ENCODE measurements at places on chromosomes 1 and 21.

DNA sequence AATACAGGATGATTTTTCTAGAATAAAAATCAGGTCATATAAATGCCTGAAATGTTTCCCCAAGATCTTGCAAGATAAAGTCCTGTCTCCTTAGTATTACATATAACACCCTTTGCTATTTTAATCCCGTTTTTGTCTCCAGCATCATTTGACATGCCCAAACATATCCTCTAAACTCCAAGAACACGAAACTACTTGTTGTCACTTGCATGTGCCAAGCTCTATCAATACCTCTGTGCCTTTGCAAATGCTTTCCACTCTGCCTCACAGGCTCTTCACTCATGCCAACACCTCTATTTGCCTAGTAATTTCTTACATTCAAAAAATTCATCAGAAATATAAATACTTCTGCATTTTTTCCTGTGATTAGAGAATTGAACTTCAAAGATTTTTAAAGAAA, 37.9 kb downstream of the LRRIQ3 start:
- no peak for DNase-seq

- DNase-seq, result peak; percentile 68
Observed at GRCh38 chr1:25922971-25923552, 16.8 kb upstream of the STMN1 start.

DNA sequence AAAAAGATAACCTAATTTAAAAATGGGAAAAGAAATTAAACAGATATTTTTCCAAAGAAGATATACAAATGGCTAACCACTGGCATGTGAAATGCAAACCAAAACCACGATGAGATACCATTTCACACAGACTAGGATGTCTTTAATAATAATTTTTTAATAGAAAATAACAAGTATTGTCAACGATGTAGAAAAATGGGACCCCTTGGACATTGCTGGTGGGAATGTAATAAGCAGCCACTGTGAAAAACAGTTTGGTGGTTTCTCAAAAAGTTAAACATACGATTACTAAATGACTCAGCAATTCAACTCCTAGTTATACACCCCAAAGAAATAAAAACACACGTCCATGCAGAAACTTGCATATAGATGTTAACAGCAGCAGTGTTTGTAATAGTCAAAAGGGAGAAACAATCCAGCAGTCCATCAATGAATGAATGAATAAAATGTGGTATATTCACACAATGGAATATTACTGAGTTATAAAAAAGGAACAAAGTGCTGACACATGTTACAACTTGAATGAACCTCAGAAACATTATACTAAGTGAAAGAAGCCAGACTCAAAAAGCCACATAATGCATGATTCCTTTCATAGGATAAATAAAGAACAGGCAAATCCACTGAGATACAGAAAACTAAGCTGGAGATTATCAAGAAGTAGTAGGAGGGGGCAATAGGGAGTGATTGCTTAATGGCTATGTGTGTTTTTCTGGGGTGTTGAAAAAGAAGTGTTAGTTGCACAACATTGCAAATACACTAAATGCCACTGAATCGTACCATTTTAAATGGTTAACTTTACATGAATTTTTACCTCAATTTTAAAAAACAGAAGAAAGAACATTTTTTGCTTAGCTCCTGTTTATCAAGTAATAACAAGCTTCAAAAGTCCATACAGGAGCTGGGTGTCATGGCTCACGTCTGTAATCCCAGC, 4.1 kb downstream of the PPT1 start:
- no peak for DNase-seq

GRCh38 chr1:27342778-27343638, 1.2 kb downstream of the SYTL1 start:
- DNase-seq, result peak; percentile 51

GRCh38 chr1:201709564-201710295, 119.2 kb upstream of the IPO9 start:
- DNase-seq, result no peak

DNA sequence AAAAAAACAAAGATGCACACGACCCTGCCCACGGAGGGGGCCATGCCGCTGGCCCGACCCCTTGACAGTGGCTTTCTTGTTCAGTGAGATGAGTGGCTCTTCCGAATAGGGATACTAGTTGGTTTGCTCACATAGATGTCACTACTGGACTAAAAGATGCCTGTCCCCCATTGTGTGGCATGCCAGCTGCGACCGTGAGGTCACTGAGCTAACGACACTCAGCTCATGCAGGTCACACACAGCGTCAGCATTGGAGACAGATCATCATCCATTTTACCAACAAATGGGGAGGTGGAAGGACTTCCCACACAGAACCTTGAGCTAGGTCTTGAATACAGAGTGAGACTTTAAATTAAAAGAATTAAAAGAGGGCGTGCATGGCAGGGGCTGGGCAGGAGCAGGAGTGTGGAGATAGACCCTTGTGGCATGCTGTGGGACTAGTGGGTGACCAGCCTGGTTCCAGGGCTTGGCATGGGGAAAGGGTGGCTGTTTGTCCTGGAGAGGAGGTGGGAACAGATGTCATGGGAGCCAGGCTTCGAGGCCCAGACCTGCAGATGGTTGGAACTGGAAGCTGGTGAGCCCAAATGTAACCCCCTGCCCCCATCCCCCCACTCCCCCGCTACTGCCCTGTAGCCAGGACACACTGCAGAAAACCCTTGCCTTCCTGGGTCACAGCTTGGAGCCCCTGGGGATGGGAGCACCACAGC, 12.4 kb downstream of the SLC1A7 start:
- no peak for DNase-seq

DNA sequence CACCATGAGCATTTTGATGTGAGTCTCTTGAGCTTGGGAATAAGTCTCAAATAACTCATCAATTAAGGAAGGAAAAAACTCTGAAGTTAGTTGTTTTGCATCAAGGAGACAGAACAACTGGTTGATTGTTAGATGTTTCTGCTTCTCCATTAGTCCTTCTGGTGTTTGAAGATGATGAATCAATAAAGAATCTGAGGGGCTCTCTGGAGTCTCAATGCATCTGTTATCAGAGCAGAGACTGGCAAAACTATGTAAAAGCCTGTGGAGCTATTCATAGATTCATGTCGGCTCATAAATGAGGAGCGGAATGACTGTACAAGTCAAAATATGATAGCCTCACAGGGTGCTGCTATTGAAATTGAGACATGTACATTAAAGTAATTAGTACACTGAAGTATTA, 73.3 kb upstream of the ZC3H11B start:
- DNase-seq, result no peak

DNA sequence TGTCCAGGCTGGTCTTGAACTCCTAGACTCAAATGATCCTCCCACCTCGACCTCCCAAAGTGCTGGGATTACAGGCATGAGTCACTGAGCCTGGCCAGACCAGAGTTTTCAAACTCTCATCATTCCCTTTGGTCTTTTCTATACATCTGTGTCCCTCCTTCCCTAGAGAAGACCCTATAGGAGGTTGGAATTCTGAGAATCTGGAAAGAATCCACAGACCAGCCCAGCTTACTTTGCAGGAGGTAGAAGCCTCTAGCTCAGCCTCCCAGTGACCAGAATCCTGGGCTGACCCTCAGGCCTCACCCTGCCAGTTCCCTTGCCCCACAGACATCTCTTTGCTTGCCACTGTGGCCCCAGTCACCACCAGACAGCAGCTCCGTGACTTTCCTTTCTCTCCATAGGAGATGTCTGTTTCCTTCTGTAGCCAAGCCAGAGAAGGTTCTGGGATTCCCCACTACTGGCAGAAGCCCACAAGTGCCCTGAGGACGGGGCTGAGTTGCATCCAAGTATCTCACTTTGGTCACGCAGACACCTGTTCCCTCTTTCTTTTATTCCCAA, 34.7 kb upstream of the KHDRBS1 start:
- DNase-seq, result no peak

- DNase-seq, result no peak
Observed at GRCh38 chr1:173866413-173867115, 1.2 kb downstream of the GAS5 start.

GRCh38 chr1:114263343-114263742, 109.7 kb upstream of the SYT6 start:
- DNase-seq, result no peak

DNA sequence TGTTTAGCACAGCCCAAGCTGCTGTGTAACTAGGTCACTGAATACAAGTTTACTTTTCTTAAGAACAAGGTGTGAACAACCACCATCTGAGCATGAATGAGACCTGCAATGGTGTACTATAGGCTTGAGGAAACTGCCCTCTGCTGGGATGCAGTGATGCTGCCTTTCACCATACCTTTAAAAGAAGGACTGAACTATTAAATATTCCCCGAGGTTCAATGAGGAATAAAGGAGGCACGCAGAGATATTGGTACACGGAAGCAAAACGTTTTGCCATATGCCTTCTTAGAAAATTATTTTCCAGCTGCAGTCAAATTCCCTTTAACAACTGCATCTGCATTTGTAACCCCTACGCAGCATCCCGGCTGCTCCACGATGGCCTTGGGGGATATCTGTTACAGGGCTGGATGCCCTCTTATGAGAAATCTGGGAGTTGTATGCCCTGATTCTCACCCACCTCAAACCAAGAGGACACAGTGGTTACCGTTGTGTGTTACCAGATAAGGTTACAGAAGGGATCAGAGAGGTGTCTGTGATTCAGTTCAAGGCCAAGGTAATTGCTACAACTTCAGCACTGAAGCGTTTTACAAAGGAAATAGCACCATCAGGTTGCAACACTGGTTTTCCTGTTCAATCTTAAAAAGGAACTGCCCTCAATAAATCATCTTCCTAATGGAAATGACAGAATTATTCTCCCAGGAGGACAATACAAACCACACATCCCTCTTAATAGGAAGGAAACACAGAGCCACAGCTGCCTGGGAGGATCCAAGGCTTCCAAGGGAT, 470.5 kb downstream of the LTN1 start:
- no peak for DNase-seq

DNA sequence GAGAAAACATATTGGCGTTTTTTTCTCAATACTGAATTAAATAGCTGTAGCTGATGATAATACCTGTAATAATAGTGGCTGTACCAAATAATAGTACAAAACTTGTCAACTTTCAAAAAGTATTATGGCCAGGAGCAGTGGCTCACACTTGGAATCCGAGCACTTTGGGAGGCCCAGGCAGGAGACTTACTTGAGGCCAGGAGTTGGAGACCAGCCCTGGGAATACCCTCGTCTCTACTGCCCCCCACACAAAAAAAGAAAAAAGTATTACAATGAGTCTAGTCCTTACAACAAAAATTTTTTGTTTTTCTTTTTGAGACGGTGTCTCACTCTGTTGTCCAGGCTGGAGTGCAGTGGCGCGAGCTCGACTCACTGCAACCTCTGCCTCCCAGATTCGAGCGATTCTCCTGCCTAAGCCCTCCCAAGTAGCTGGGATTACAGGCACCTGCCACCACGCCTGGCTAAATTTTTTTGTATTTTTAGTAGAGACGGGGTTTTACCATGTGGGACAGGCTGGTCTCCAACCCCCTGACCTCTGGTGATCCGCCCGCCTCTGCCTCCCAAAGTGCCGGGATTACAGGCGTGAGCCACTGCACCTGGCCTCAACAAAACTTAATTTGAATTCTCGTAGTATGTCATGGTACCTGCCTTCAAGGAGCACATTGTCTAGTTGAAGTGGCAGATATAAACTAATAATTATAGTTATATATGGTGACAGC, 1.4 kb downstream of the RBBP4 start:
- no peak for DNase-seq

- no peak for DNase-seq
Observed at GRCh38 chr1:55216096-55216495, 932 bp upstream of the USP24 start.

DNA sequence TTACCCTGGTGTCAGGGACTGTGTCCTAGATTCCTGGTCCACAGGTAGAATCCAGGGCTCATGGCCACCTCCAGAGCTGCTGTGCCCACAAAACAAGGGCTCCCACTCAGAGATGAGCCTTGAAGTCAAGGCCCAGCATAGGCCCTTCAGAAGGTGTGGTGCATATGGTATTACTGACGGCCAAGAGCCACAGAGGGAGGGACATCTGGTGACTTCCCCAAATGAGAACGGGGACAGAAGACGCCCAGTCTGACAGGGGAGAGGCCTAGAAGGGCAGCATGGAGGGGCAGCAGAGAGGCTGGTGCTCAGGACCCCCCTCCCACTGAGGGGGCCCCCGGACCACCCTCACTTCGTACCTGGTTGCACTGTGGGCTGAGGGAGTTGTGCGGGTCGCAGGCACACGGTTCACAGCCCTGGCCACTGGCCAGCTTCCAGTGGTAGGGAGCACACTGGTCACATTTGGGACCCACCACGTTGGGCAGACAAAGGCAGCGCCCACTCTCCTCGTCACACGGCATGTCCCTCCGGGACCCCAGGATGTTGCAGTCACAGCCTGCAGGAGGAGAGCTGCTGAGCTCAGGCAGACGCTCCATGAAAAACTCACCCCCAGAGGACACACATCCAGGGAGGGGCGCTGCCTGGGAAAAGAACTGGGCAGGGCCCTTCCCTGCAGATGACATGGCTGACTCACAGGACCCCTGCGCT, 25.0 kb downstream of the LAMB3 start:
- DNase-seq, result no peak

- no peak for DNase-seq
Observed at GRCh38 chr1:167683641-167684502, 37.9 kb upstream of the MPZL1 start.

GRCh38 chr1:41500781-41501518, 16.5 kb upstream of the EDN2 start:
- no peak for DNase-seq
